ENCODE measurements at places on chromosomes 2 and 18.
A peak's percentile ranks its signal among the peaks of the same experiment; 100 is the strongest.

- no peak for ATAC-seq
Measured at GRCh38 chr2:63047321-63048279, 3.0 kb upstream of the OTX1 start.

DNA sequence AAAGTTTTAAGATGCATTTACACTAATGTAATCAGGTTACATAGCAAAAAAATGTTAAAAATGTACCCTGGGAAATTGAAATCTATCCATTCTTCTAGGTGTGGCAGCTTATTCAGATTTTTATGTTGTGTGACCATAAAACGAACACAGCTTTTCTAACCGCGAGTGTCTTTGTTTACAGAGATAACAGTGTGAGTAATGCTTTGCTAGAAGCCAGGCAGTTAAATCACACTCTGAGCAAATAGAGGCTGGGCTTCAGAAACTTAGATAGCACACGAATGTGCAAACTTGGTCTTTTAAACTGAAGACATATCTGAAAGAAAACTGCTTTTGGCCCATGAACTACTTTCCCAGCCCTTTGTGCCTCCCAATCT lies 116.1 kb downstream of the SPTBN1 start:
- no peak for ATAC-seq

DNA sequence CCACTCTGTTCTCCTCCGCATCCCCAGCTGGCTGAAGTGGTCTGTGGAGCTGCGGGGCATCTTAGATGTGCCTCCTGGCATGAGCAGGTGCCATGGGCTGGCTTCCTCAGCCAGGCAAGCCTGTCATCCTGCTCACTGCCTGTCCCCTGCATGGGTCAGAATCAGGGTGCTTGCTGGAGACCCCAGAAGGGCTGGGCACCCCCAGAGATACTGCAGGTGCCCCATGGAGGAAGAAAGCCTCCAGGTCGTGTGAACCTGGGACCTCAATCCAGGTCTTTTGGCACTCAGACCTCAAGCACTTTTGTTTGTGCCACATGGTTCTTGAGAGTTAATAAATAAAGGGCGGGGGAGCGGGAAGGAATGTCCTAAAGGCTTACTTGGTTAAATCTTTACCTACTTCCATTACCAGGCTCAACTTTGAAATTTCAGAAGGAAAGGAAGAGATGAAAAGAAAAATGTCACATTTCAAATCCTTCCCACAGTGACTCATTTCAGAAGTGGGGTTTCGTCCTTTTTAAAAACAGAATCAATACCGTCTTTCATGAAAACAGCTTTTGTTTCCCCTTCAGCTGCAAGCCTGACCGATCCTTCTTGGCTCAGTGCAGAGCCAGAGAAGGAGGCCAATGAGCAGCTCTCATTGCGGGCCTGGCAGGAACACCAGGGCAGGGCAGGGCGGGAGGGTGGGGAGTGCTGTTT lies 69.9 kb downstream of the RHOB start:
- ATAC-seq = peak; percentile 61

DNA sequence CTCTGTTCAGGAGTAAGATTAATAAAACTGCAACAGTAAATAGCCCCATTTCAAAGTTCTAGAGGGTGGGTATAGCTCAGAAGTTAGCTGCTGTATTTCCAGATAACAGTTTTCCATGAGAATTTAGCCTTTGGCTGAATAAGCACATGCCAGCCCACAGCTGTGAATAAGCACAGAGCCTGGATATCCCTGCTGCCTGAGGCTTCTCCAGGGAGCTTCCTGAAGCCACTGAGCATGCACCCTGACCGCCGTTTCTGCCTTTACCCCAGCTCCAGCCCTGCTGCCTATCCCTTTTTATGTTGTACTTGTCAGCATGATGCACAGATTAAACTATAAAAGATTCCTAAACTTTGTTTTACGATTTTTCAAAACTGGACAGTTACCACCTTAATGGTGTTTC lies 85.3 kb downstream of the FEZ2 start:
- no peak for ATAC-seq

DNA sequence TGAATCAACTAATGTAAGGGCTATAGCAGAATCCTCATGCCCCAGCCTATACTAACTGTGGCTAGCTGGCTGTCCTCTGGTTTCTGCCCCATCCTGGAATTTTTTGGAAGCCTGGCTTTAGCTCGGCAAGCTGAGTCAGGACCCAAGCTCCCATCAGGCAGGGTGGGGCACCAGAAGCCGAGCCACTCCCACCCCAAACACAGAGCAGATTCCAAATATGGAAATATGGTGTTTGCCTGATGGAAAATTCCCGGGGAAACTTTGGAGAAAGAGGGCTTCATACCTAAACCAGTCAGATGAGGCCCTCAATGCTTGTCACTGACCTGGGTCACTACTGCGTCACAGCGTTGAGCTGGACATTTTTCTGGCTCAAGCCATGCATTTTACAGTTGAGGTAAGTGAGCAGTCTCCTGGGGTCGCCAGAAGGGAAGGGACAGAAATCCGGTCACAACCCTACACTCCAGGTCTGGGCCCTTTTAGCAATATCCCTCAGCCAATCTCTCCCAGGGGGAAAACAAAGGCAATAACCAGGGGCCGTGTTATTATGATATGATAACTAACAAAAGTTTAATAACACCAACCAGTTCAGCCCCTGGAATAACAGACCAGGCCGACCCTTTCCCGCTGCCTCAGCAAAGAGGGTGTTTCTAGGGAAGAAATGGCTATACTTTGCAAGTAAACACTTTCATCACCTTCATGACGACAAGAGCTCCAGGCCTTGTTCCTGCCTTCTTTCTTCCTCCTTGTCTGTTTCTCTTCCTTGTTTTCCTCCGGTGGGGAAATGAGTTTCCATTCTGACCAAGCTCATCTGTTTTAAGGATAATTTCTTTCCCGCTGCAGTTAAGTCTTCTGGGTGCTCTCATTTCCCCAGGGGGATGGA lies 37.7 kb downstream of the PSD4 start:
- no peak for ATAC-seq

GRCh38 chr2:217901835-217902378 lies 100.9 kb downstream of the TNS1 start:
- ATAC-seq = no peak

GRCh38 chr18:51134721-51135120 lies 62.8 kb downstream of the MEX3C start:
- no peak for ATAC-seq
